ENCODE measurements at places on chromosomes 7 and 10.
A peak's percentile ranks its signal among the peaks of the same experiment; 100 is the strongest.

GRCh38 chr7:82247814-82248433, 195.7 kb downstream of the CACNA2D1 start:
- no peak for DNase-seq

- no peak for DNase-seq
Measured at GRCh38 chr7:128403676-128404075, 6.1 kb downstream of the IMPDH1 start.

DNA sequence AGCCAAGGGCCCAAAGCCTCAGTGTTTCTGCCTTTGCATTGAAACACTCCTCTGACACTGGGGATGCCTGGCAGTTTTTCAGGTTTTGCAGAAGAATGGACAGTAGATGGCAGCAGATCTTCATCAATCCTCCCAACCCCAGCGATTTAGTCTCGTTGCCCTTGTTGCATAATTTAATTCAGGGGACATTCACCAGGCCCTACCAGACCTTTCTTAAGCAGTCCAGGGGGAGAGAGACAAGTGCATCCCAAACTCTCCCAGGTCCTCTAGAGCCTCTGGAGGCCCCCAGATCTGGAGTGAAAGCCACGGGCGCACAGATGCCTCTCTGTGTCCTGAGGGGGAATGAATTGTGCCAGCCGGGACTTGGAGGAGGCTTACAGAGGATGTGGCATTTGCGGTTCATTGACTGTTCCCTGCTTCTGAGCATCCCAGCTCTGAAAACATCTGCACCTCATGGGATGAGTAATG, 29.6 kb downstream of the MINDY4 start:
- DNase-seq: peak; percentile 19

- DNase-seq: no peak
Measured at GRCh38 chr10:2791774-2792443, 275.4 kb upstream of the PFKP start.

GRCh38 chr7:27189997-27190748, 5.1 kb upstream of the HOXA11 start:
- DNase-seq: no peak

GRCh38 chr7:2399848-2400587, 3.4 kb upstream of the CHST12 start:
- DNase-seq: no peak

DNA sequence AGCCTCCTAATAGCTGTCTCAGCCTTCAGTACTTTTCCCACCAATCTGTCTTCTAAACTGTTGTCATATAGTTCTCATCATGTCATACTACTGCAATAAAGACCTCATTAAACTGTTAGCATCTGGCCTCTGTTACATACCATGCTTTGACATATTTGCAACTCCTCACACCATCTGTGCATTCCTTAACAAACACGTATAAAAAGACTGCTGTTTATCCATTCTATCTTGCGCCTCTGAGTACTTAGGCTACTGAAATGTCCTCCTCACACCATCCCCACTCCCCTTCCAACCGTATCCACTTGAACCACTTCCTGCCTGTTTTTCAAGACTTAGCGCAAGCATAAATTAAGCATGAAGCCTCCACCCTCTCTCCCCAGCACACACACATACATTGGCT, 41.6 kb downstream of the SLC16A9 start:
- peak; percentile 25 for DNase-seq

- DNase-seq: no peak
Measured at GRCh38 chr10:22701132-22701826, 13.1 kb downstream of the PIP4K2A start.

GRCh38 chr7:39644170-39644569, 20.8 kb downstream of the RALA start:
- no peak for DNase-seq

DNA sequence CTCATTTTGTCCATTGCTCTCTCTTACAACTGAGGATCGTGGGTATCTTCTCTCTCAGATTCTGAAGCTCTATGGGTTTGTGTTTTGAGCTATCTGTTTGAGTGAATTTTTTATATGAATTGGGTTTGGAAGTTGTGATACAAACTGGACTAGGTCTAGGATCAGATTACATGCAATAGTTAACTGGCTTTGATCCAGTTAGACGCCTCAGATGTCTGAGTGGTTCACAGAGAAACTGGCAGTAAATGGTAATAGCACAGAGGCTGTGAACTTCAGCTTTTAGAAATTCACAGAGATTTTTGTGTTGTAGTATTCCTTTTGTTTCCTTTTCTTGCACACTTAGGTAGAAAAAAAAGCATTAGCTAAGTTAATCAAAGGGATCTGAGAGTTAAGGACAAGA, 12.7 kb upstream of the DNMBP start:
- DNase-seq: no peak

- DNase-seq: no peak
Measured at GRCh38 chr10:88528806-88529570, 54.1 kb downstream of the RNLS start.

GRCh38 chr7:95318501-95319100, 5.7 kb downstream of the PON1 start:
- no peak for DNase-seq

DNA sequence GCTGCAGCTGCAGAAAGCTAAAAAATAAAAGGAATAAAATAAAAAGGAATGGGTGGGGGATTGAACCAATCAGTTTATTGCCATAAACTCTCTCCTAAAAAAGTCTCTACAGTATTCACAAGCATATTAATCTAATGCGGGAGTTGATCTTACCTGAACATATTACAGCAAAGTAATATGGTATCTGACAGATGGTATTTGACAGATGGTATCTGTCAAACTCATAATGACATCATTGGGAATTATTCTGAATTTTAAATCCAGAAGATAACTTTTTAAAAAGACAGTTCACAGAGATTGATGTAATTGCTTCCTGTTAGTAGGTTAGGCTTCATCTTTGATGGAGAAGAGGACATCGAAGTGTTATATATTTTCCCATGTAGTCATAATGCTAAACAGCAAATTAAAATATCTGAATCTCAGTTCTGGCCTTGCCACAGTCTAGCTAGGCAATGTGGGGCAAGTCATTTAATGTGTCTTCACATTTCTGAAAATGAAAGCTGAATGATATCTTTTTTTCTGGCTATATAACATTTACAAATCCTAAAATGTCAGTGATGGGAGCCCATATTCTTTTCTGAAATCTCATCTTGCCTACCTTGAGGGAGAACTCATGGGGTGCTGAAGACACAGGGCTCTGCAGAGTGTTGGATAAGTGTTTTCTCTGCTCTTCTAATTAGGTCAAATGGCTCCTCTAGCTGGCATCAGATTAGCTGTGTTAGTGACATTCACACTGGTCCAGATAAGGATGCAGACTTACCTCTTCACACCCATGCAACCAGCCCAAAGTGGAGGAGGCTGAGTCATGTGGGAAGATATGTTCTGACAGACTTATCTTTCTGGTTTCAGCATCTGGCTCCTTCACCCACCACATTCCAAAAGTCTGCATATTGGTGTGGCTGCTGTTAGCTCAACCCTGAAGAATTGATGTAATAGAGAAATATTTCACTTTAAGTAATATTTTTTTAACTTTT, 2.1 kb upstream of the LIPM start:
- no peak for DNase-seq

DNA sequence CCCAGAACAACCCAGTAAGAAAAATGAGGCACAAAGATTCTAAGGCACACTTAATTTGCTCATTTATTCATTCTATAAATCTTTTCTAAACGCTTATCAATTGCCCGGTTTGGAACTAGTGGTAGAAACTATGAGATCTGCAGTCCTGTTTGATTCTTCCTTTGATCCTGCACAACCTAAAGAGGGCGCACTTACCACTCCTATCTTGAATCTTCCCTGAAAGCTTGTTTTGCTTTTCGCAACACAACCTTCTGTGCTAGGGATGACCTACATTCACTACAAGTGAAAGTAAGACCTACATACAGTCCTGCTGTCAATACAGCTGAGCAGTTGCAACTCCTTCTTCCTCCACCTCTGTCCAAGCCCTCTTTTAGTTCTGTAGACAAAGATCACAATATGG, 12.6 kb upstream of the ARL4A start:
- no peak for DNase-seq

DNA sequence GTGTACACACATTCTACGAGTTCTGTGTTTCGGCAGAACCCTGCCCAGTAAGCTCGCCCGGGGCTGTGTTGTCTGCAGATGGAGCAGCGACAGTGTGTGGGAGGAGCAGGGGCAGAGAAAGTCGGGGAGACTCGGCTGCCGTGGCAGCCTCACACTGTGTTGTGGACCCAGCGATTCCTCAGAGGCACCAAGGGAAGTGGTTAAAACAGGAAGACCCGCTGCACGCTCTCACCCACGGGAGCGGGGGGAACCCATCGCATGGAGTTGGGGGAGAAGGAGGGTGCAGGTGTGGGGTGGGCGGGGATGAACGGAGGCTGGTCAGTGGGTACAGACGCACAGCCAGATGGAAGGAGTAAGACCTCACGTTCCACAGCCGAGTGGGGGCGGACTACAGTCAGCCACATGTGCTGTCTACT, 250.2 kb downstream of the ELFN1 start:
- DNase-seq: no peak

DNA sequence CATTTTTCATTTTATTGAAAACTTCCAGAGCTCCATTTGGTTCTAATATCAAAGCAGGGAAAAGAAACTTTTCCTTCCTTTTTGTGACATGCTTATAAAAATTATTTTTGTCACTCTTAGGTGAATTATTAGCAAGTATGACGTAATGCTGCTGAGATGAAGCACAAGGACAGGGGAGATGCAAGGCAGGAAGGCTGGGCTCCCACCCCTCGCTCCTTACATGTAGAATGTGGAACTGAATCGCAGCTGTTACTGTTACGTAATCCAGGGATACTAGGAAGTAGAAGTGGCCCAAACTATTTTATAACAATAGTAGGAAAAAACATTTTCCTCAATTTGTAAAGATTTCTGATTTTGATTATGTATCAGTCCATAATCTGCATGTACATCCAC, 17.1 kb upstream of the GTPBP4 start:
- no peak for DNase-seq

DNA sequence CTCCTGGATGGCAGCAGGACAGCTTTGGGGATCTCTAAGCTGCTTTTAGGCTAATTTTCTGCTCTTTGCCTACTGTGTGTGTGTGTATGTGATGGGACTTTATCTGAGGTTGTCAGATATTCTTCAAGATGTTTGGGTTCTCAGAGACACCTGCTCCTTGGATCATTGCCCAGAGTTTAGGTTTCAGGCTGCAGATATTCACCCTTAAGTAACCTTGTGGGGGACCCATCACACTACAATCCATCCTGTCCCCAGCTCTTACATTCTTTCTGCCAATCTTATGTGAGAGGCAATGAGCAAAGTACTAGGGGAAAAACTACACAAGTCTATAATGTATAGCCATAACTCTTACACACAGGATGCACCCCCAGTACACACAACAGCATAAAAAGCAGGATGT, 263.0 kb upstream of the ZWINT start:
- DNase-seq: no peak

- DNase-seq: no peak
Measured at GRCh38 chr7:875476-876076, 778 bp upstream of the GET4 start.

- DNase-seq: no peak
Measured at GRCh38 chr10:76172020-76172419, 740.6 kb downstream of the LRMDA start.

- DNase-seq: peak; percentile 9
Measured at GRCh38 chr7:19852192-19852591, 78.8 kb upstream of the TMEM196 start.

- no peak for DNase-seq
Measured at GRCh38 chr7:98831641-98832221, 38.1 kb downstream of the TMEM130 start.

- DNase-seq: no peak
Measured at GRCh38 chr10:63522277-63522687, 1.1 kb downstream of the REEP3 start.

GRCh38 chr10:121242741-121243608, 355.3 kb downstream of the FGFR2 start:
- no peak for DNase-seq

DNA sequence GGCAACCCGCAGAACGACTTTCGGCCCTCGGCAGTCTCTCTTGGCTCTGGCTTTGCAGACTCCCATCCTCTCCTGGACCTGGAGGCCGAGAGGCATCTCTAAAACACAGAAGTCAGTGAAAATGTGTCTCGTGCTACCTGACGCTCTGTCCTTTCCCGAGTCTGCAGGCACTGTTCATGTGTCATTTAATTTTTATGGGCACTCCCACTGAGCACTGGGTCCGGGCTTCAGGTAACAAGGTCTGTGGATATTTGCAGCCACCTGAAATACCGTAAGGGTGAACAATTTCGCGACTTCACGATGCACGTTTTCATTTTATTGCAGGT, 96.8 kb downstream of the GLRX3 start:
- DNase-seq: no peak

GRCh38 chr10:21336476-21337170, 188.9 kb downstream of the SKIDA1 start:
- DNase-seq: no peak

- no peak for DNase-seq
Measured at GRCh38 chr10:113986316-113986715, 57.4 kb upstream of the ADRB1 start.

DNA sequence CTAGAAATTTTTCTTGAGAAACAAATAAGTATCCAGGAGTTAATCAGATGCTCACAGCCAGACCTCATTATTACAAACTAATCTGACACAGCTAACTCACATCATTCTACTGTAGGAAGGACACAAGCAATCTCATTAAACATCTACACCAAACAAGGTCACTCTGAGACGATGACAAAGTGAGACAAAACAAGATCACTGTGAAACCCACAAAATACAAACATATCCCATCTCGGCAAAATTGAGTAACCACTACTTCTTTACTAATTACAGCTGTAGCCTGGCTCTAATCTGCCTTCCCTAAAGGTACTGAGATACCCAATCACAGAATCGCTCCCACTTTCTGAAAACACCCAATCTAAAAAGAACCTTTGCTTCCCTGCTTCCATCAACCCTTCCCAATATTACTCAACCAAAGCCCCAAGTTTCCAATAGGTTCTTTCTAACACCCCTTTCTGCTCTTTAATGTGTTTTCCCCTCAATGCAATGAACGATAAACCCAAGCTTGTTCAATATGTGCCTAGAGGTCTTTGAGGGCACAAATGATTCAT, 26.9 kb downstream of the CCDC6 start:
- no peak for DNase-seq

- no peak for DNase-seq
Measured at GRCh38 chr7:116683786-116684185, 11.8 kb downstream of the MET start.

- DNase-seq: no peak
Measured at GRCh38 chr10:93947524-93947923, 46.2 kb upstream of the PLCE1 start.

- no peak for DNase-seq
Measured at GRCh38 chr7:139117599-139118233, 8.2 kb upstream of the ZC3HAV1 start.

DNA sequence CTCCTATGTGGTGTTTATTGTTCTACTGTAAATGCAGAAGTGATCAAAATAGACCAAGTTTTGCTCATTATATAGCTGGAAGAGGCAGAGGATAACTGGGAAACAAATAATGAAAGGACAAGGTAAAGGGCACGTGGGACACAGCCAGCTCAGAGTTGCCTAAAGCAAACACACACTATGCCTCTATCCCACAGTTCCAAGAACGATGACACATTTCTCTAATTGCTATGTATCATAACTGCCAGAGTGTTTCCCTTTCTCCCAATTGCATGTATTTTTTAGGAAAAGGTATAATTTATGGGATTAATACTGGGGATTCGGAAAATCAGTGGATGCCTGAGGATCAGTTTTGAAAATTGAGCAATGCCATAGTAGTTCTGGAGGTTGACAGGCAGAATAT, 49.0 kb downstream of the CCDC71L start:
- no peak for DNase-seq
